ENCODE measurements at places on chromosomes 16 and 17. TPM values are rescaled to one million over a fixed set of nuclear protein-coding genes. Genes with fewer than 3 reads are reported as not detected.

Gene TERB1
- 0.36 TPM for total RNA-seq

DNA sequence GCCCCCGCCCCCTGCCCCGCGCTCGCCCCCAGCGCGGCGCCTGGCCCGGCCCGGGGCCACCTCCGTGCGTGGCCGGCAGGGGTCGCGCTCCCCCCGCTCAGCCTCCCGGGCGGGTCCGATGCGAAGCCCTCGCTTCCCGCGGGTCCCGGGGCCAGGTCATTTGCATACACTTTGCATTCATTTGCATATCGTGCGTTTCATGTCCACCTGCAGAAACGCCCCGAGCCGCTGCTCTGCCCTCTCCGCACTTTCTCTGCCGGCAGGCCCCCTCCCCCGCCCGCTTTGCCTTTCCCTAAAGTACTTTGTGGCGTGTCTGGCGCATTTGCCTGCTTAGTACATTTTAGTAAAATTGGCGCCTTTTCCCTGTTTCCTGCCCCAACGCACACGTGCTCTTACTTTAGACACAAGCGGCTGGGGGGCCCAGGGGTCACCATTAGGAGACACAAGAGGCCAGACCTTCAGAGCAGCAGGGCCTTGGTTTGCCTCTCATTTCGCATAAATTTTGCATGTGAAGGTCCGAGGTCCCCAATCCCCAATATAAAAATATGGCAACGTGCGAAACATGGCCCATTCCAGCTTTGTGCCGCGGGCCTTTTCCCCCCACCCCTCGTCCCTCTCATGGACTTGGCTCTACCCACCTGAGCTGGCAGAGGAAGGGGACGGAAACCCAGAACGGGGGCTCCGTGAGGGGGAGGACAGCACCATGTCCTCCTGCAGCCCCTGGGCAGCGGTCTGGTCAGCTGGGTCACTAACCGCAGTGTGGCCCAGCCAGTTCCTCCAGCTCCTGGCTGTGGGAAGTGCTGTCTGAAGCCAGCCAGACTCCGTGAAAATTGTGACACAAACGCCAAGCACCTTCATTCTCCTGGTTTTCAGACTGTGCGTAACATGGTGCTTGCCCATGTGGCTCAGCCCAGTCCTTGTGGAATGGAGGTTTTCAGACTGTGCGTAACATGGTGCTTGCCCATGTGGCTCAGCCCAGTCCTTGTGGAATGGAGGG, 34.8 kb downstream of the CBFA2T3 start:
- peak; percentile 99 for DNase-seq

DNA sequence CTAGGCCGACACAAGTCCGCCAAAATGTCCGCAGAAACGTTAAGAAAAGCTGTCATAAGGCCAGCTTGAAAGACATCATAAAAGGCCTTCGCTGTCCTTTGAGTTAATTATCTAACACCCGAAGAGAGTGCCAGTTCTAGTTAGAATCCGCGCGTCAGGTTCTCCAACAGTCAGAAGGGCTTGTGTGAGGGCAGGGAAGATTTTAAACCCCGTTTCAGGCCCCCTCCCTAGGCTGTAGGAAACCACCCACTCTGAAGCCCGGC, 729 bp upstream of the CLTC start:
- DNase-seq, result peak; percentile 94

Gene CRYM
- 4.1 TPM for total RNA-seq

DNA sequence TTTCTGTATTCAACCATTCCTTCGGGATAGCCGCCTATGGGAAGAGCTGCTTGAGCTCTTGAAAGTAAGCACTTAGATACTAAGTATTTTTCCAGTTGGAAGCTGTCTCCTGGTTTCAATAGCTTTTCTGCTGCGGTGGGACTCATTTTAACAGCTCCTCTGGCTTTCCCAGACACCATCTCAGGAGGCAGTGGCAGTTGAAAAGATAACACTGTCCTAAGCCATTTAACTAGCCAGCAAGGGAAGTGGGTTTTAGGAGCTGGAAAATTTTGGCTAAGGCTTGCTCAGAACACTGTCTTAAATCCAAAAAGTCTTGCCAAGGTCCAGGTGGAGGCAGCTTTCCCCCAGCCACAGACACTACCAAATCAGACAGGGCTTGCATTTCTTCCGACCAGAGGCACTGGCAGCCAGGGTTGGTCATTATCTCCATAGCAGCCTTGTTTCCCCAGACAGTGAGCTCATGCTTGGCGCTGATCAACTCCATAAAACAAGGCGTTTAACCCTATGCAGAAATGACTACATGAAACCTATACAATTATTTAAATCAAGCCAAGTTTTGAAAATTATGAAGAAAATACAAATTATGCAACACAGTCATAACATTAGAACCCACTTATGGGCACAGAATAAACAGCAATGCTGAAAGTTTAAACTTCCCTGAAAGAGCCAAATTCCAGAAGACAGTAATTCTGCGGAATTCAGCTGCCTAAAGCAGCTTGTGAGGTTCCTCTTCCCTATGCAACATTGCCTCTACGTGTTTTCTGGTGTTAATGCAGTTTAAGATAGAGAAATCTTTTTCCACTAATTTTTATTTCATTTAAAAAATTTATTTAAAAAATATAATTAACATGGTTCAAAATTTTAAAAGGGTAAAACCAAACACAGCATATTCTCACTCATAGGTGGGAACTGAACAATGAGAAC, 25.0 kb downstream of the GABARAPL2 start:
- DNase-seq, result peak; percentile 88

- no peak for DNase-seq
Observed at GRCh38 chr17:64345689-64346376, 44.8 kb downstream of the PECAM1 start.

DNA sequence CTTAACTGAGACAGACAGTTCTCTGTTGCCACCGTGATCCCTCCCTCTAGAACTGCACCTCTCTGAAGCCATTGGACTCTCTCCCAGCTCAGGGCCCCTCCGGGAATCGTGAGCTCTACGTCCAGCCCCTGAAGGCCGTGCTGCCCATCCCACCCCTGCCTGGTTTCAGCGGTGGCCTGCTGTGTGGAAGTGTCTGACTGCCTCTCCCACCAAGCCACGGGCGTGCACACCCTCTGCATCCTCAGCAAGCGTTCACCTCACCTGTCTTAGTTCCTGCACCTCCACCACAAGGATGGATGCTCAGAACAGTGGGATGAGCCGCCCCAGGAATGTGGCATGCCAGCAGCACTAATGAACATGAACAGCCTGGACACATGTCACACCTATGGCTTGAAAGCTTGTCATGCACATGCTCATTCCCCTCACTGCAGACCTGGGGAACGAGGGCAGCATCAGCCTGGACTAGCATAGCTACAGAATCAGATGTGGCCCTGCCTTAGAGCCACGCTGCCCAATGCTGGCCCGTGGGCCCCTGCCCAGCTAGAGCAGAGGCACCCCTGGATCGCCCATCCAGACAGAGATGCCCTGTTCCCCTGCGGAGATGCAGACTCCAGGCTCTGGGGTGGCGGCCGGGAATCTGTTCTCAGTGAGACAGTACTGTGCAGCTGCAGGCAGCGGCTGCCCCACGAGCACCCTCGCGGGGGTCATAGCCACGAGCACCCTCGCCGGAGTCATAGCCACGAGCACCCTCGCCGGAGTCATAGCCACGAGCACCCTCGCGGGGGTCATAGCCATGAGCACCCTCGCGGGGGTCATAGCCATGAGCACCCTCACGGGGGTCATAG, 73.7 kb upstream of the CHMP6 start:
- peak; percentile 60 for DNase-seq

DNA sequence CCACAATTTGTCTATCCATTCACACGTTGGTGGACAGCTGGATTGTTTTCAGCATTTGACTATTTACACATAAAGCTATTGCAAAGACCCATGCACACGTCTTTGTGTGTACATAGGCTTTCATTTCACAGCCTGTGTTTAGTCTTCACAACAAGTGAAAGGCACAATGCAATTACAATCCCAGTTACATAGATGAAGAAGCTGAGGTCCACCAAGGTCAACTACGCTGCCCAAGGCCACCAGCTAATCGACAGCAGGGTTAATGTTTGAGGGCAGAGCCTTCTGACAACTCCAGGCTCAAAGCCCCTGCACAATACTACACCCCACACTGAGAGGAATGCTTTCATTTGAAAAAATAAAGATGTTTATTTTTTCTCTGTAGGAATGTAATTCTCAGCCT, 93.6 kb upstream of the CDH13 start:
- no peak for DNase-seq

GRCh38 chr16:24858219-24859041, 12.7 kb downstream of the SLC5A11 start:
- peak; percentile 88 for DNase-seq

DNA sequence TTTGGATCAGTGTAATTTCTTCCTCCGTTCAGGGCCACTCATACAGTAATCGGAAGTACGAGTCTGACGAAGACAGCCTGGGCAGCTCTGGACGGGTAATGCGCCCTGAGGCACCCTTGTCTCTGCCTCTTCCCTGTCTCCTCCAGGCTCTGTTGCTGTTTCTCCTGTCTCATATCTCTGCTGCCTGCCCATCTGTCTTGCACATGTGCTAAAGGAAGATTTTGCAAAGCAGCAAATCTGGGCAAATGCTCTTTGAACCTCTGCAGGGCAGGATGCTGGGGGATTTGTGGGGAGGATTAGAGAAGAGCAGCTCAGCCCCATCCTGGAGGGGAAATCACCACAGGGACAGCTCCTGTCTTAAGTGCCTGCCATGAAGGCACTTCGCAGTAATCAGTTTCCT, 32.4 kb upstream of the POLR3E start:
- DNase-seq, result peak; percentile 43

Gene MPO
- total RNA-seq, result under 0.01 TPM

GRCh38 chr17:19449656-19450055, 38.6 kb downstream of the RNF112 start:
- DNase-seq, result no peak

Gene MMP15
- 7.7 TPM for total RNA-seq

DNA sequence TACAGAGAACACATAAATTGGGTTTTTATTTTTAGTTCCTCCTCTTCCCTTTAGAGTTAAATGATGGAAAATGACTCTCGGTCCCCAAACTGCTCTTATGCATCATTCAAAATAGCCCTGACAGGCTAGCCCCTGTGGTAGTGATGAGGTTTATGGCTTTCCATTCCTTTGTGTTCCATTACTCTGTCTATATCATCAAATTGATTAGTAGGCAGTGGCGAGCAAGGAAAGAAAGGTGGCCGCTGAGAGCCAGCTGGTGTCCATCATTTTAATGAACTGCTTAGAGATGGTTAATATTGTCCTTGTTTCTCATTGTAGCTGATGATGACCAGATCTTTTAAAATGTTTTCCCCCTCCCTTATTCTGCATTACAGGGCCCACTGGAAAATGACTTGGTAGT, 179.5 kb downstream of the PHKB start:
- DNase-seq, result no peak

GRCh38 chr17:65727832-65728231, 166.4 kb upstream of the AXIN2 start:
- no peak for DNase-seq

GRCh38 chr16:58042886-58043515, 17.4 kb downstream of the MMP15 start:
- peak; percentile 87 for DNase-seq

DNA sequence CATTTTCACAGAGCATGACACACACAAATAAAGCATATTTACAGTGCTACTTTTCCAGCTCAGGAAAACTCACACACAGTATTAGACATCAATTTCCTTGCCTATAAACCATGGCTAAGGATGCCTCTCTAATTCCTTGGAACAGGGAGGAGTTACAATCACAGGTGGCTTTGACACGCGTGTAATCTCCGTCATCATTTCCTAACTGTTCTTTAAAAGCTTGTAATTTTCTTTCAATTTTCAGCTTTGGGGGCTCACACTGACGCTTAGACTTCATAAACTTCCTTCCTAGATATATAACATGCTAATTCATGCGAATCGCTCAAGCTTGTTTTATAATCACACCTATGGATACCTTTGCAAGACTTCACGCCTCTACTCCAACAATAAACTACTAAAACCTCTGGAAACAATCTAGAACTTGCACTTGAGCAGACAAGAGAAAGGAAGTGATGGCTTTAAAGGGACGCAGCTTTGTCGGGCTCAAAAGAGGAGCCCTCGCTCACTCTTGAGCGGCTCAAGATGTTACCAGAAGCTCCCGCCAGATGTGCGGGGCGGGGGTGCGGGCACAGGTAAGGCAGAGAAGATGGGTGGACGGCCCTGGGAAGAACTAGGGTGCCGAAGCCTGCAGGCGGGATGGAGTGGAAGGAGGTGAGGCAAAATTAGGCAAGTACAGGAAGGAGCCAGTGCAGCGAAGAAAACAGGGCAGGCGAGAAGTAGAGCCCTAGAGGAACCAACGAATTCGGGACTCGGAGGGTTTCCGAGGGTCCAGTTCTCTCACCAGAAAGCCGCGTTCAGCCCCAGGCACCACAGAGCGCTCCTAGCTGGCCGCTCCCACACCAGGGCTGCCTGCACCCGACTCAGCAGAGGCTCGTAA, 631 bp downstream of the RETREG3 start:
- DNase-seq, result peak; percentile 43

- DNase-seq, result peak; percentile 84
Observed at GRCh38 chr16:67720236-67720635, 1.1 kb upstream of the GFOD2 start.

Gene KCNJ2
- total RNA-seq, result 5.1 TPM

DNA sequence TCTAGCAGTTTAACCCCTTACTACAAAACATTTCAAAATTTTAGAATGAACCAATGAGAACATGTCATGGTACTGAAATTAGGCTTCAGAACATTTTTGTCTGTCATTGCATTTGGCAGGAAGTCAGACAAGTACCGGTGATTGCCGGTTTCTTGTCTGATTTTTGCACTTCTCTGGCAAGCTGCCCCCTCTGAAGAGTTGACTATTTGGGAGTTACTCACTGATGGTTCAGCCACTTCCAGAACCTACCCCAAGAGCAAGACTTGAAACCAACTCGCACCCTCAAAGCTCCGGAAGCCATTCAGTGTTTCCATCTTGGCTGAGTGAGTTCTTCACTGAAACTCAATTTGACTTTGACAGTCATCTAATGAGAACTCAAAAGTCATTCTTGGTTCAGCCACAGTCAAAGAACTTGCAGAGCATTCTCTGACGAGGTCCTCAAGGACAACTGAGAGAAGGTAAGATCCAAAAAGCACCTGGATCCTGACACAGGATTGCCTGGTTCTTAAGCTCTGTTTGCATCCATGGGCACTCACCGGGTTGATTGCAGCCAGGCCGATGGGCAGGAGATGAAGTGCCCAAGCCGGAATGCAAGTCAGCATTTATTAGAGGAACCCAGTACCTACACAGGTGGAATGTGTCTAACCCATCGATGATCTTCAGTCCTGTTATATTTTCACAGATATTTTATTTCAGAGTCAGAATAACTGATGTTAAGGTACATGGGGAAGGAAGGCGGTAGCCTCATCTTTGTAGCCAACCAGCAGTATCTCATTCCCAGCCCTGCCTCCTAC, 93.6 kb downstream of the USP22 start:
- no peak for DNase-seq

Gene ARL17A
- total RNA-seq, result 7.7 TPM

Gene SCNN1B
- total RNA-seq, result not detected

Gene KREMEN2
- not detected for total RNA-seq

GRCh38 chr16:30748634-30749445, 615 bp downstream of the PHKG2 start:
- peak; percentile 90 for DNase-seq
